ENCODE measurements at places on chromosomes 4 and X. TPM values are rescaled to one million over a fixed set of nuclear protein-coding genes. Genes with fewer than 3 reads are reported as not detected.

GUCY1A1 gene
- total RNA-seq: 0.43 TPM

BEX1 gene
- 2.2 TPM for total RNA-seq

CXorf51B gene
- not detected for total RNA-seq

CT45A8 gene
- total RNA-seq: not detected

IL1RAPL2 gene
- 0.32 TPM for total RNA-seq

NDST4 gene
- not detected for total RNA-seq

MAGEA1 gene
- total RNA-seq: not detected

ZNF185 gene
- total RNA-seq: 2.9 TPM

ADAM29 gene
- not detected for total RNA-seq

ART3 gene
- total RNA-seq: not detected

LRP2BP gene
- 1.3 TPM for total RNA-seq

SH3D19 gene
- total RNA-seq: 46.6 TPM

PTPN13 gene
- 73.0 TPM for total RNA-seq

PABPC1L2A gene
- total RNA-seq: not detected

CFAP99 gene
- not detected for total RNA-seq

FGFBP2 gene
- not detected for total RNA-seq

SLC4A4 gene
- 12.5 TPM for total RNA-seq

LINC00632 gene
- total RNA-seq: 5.2 TPM

SULT1B1 gene
- under 0.01 TPM for total RNA-seq
